ENCODE measurements at places on chromosomes 12 and 14. TPM values are rescaled to one million over a fixed set of nuclear protein-coding genes. Genes with fewer than 3 reads are reported as not detected.

LRRC10 gene
- not detected for total RNA-seq

SMCO2 gene
- total RNA-seq = 0.23 TPM

IL26 gene
- total RNA-seq = not detected

TMPRSS12 gene
- total RNA-seq = not detected

CHD8 gene
- 84.9 TPM for total RNA-seq

- no peak for DNase-seq
Observed at GRCh38 chr12:56267443-56268071, 815 bp downstream of the COQ10A start.

GRCh38 chr14:85471744-85472143 is 58.2 kb upstream of the FLRT2 start:
- peak; percentile 100 for DNase-seq

DNA sequence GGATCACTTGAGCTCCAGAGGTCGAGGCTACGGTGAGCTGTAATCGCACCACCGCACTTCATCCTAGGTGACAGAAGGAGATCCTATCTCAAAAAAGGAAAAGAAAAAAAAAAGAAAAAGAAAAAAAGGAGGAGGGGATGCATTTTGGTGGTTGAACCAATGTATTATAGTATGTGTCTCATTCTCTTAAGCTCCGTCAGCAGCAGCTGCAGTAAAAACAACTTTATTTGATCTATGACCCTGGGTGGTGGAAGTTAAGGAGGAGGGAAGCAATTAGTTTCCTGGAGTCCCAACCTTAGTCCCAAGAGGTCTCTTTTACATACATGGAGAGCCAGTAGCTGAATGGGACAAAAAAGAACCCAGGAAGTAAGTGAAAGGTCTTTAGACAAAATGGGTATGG is 26.8 kb upstream of the APOF start:
- no peak for DNase-seq

DNA sequence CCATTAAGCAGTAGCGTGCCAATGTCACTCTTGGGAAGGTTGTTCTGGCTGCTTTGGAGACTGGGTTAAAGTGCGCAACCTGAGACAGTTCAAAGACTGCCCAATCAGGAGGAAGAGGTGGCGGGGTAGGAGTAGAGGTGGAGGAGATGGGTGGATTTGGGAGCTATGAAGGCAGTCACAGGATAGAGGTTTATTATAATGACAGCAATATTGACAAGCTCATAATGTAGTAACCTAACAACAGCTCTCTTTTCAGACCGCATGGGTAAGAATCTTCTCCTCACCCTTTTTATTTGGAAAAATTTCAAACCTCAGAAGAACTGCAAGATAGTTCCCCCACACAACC is 5.3 kb upstream of the PSMD9 start:
- DNase-seq = no peak

- peak; percentile 68 for DNase-seq
Observed at GRCh38 chr14:63343878-63344277, 25.1 kb upstream of the GPHB5 start.

GRCh38 chr12:30067146-30067545 is 283.4 kb upstream of the TMTC1 start:
- no peak for DNase-seq
